ENCODE measurements at places on chromosomes 3 and 15.

GRCh38 chr3:10757021-10757820, 58.8 kb upstream of the SLC6A11 start:
- H3K27me3 ChIP-seq = peaks cover 5% of the 10 kb centered on the region
- H3K27ac ChIP-seq = no peak overlapping the region
- no peak for DNase-seq
- no peaks in the 10 kb centered on the region for H3K36me3 ChIP-seq
- H3K4me1 ChIP-seq = no peaks in the 10 kb centered on the region

GRCh38 chr3:186152889-186153292, 44.0 kb upstream of the ETV5 start:
- H3K4me3 ChIP-seq = no peak overlapping the region
- no peaks in the 10 kb centered on the region for H3K27me3 ChIP-seq

DNA sequence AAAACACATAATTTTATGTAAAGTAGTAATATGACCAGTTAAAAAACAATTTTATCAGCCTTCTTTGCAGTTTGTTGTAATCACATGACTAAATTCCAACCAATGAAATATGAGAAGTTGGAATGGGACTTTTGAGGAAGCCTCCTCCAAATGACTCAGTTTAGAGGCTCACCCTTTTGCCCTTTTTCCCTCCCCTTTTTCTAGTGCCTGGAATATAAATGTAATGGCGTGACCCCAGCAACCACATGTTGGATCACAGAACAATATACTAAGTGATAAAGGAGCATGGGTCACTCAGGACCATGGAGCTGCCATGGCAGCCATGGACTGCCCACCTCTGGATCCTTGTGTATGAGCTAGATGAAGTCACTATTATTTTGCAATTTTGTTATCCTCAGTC, 48.8 kb upstream of the HEG1 start:
- H3K4me1 ChIP-seq = no peaks in the 10 kb centered on the region
- H3K27ac ChIP-seq = no peak overlapping the region
- no peak overlapping the region for H3K4me3 ChIP-seq
- no peaks in the 10 kb centered on the region for H3K27me3 ChIP-seq
- no peaks in the 10 kb centered on the region for H3K36me3 ChIP-seq

DNA sequence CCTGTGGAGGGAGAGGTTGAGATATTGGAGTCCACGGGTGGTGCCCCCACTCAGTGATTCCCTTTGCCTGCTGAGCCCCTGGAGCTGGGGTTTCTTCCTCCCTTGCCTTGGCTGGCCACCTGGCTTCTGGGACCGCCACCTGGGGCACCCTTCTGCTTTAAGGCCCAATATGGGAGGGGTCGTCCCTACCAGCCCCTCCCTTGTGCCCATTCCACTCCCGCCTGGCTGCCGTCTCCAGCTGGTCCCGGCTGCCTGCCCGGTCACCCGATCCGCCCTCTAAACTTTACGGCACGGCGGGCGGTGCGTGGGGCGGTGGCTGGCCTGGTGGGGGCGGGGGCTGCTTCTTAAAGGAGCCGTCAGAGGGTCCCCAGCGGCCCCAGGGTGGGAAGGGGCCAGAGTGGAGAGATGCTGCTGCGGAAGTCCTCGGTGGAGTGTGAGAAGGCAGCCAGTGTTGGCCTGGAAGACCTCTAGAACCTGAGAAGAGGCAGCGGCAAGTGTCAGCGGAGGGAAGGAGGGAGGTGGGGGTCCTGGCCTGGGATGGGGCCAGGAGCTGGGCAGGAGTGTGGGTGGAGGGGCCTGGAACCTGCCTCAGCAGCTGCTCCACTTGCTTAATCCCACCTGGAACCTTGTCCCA, 1.6 kb upstream of the SEMA3B start:
- no peak for DNase-seq
- H3K36me3 ChIP-seq = no peaks in the 10 kb centered on the region
- peak overlapping the region; percentile 87 for H3K27ac ChIP-seq

DNA sequence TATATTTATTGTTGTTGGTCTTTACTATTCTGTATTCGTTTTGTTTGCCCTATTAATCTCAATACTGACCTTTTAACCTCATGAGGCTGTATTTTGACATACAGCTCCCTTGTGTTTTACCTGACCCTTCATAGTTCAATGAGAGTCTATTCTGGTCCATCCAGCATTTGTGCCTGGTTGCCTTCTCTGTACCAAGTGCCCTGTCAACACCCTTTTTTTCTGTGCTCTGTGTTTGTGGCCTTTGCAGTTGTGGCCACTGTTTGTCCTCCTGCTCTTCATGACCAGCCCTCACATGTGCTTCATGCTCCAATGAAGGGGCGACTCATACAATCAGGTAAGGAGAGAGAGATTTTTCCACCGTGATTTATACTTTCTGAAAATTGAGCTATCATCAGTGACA, 368.2 kb downstream of the IL20RB start:
- H3K36me3 ChIP-seq = no peaks in the 10 kb centered on the region
- H3K4me1 ChIP-seq = no peaks in the 10 kb centered on the region
- no peak for DNase-seq
- H3K4me3 ChIP-seq = no peak overlapping the region
- no peaks in the 10 kb centered on the region for H3K27me3 ChIP-seq
- no peak overlapping the region for H3K27ac ChIP-seq
